ENCODE measurements at places on chromosomes 3 and 15. TPM values are rescaled to one million over a fixed set of nuclear protein-coding genes. Genes with fewer than 3 reads are reported as not detected.

The HMCES gene
- 16.1 TPM for total RNA-seq

The GCNT3 gene
- total RNA-seq = 1.7 TPM

The ABI3BP gene
- 76.1 TPM for total RNA-seq

The CTXN2 gene
- not detected for total RNA-seq

The ZNF80 gene
- total RNA-seq = not detected

DNA sequence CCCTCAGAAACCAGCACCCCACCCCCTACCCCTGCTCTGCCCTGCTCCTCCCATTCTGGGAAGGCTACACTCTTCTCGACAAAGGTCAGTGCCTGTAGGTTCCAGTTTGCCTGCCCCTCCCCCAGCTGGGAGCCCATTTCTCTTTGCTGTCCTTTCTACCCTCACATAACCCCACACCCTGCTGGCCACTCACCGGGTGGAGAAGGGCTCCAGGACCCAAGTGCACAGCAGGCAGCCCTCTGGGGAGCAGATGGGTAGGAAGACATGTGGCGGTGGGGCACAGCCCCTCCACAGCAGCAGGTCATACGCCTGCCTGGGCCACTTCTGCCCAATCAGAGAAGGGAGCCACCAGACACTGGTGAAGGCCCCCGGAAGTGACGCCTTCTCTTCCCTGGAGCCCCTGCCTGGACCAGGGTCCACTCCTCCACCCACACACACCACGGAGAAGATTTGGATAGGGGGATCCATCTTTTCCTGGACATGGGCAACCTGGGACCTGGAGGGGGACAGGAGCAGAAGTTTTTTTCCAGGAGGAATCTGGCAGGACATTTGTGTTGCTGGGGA, at the start of gene THPO:
Gene THPO (minus strand): TSS at position 326 of the 564 bp plus-strand sequence. CDS start 1,948 bp downstream, outside the sequence.
- no peak for DNase-seq

- no peak for DNase-seq
These were observed 142.8 kb downstream of the EDEM1 start for GRCh38 chr3:5330152-5330810.

DNA sequence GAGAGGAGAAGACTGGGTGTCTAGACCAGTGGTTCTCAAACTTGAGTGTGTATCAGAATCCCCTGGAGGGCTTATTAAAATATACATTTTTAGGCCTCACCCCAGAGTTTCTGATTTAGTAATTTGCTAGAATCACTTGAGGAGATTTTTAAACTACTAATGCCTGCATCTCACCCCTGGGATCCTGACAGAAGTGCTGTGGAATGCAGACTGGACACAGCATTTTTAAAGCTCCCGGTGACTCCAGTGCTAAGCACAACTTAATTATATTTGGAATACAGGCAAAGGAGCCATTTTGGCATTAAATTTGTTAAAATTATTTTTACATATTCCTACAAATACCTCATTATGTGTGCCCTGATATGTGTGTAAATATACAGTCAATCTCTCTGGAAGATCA, 26.7 kb upstream of the COL6A6 start:
- DNase-seq = peak; percentile 31

- DNase-seq = no peak
These were observed 26.6 kb downstream of the RNU5B-1 start for GRCh38 chr15:65330934-65331645.

- DNase-seq = peak; percentile 28
These were observed 954.6 kb downstream of the EPHA3 start for GRCh38 chr3:90062016-90062415.

GRCh38 chr15:83747050-83747717, 93.3 kb downstream of the ADAMTSL3 start:
- peak; percentile 66 for DNase-seq

All from myocyte (in vitro differentiated cells).